ENCODE measurements at places on chromosomes 6 and 20.

DNA sequence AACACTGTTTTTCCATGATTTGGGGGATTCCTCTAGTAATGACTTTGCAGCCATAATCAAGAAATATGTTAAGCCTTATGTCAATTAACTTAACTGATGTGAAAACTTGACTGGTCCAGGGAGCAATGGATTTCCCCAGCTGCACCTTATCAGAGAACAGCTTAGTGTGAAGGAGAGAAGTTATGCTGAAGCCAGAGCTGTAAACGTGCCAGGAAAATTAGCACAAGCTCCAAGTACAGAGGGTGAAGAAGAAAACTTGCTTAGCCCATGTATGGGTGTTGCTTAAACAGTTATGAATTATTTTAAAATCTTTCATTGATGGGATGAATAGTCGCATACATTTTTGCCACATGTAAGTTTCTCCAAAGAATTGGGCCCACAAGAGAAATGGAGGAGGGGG, 214.9 kb upstream of the RNF217 start:
- no peak for DNase-seq

GRCh38 chr6:29519291-29520010, 31.7 kb upstream of the MAS1L start:
- DNase-seq, result peak; percentile 29

GRCh38 chr20:1702328-1702727, 44.7 kb upstream of the SIRPG start:
- DNase-seq, result no peak

- no peak for DNase-seq
These were observed 43.1 kb downstream of the UST start for GRCh38 chr6:148789948-148790347.

DNA sequence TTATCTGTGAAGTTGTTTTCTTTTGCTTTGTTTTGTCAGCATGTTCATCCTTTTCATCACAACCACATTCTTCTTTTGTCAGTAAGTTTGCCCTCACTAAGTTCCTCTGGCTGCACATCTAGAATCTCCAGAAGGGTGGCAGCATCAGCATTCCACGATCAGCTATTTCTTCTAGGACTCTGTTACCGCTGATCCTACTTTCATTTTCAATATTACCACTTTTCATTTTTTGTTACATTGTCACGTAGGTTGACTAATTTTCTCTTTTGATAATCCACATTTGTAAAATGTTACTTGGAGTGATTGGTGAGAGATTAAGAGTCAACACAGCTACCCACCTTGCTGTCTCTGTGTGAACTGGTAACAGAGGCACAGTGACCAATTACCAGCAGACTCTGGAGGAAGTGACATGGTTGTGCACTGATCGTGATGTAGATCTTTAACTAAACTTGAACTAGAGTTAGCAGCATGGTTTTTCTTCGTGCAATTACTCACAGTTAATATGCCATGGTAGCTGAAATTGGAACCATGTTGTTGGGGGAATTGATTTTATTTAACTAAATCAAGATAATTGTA, 307.9 kb upstream of the SLC35B3 start:
- DNase-seq, result no peak

DNA sequence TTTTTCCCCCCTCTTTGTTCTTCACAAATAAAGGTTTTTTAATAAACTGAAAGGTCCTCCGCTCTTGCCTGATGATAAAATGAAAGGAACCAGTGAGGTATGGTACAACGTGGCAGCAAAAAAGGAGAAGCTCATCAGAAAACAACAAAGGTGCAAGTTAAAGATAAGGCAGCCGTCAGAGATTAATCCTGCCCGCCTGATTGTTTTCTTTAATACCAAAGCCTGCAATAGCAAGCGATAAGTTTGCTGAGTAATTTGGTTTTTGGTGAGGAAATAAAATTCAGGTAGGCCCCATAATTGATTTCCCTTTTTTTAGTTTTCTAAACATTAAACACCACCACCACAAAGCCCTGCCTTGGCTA, 177.9 kb downstream of the MBOAT1 start:
- no peak for DNase-seq

DNA sequence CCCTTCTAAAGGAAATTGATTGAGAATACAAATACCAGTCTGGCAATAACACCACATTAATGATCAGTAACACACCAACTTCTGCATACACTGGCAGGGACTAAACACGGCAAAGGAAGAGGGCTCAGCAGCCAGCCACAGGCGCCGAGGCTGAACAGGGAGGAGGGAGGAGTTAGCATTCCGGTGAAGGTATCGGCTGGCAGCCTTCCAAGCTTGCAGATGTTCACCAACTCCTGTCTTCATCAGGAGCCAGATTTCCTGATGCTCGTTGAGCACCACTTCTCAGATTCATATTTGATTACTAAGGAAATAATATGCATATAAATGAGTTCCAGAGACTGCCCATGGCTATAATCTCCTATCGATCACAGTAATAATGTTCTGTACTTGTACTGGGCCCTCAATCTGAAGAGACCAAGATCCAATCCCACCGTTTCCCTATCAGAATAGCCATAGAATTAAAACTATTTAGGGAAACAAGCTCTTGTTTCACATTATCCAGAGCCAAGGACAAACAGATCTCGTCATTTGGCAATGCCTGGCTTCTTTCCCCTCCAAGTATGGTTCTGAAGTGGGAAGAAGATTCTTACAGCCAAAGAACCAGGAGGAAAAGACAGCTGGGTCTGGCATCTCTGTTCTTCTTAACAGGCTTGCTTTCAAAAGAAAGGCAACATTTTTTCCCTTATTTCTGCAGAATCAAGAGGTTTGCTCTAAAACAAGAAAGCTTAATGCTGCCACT, 42.2 kb downstream of the GFOD1 start:
- no peak for DNase-seq

DNA sequence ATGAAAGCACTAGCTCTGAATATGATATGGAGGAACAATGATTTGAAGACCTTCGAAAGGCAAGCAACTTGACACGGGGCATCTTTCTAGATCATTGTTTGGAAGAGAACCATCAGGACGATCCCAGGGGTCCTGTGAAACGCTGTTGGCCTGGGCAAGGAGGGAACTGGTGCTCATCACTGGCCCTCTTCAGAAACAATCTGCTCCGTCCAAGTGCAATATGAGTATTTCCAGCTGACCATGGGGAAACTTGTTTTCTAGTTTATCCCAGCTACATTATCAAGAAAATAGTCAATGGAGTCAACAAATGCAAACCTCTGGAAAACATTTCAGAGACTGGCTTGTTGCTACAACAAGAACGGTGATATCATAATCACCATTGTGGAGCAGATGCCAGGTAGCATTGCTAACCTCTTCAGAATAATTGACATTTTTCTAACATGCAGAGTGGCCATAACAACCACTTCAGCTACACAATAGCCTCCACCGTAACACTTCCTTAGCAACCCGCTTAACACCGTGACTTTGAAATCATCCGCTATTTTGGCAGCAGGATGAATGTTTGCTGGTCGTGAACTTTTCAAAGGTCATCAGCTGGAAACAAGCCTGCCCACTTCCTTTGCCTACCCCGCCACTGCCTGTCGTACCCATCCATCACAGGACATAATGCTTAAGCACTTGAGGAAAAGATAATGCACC, 112.0 kb upstream of the PDE10A start:
- no peak for DNase-seq

- DNase-seq, result no peak
These were observed 617.0 kb upstream of the AGPAT4 start for GRCh38 chr6:161890832-161891297.

- DNase-seq, result no peak
These were observed 933.9 kb downstream of the EPHA7 start for GRCh38 chr6:92485487-92485886.

- no peak for DNase-seq
These were observed 32.8 kb downstream of the DYNLT1 start for GRCh38 chr6:158611541-158612370.

- no peak for DNase-seq
These were observed 16.8 kb downstream of the LAMA4 start for GRCh38 chr6:112237595-112237994.

- no peak for DNase-seq
These were observed 95.4 kb downstream of the CDH4 start for GRCh38 chr20:61347443-61347842.

DNA sequence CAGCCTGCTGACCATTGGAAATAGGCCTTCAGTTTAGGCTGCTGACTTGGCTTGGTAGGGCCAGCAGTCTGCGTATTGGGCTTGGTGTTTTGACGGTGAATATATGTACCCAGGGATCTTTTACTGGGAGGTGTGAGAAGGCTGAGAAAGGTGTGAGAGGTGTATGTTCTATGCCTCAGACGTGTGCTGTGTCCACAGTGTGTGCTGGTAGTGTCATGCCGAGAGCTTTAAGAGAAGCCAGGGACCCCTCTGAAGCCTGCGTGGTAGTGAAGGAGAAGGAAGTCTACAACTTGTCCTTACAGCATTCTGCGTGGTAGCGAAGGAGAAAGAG, 2.1 kb downstream of the SS18L1 start:
- DNase-seq, result no peak

DNA sequence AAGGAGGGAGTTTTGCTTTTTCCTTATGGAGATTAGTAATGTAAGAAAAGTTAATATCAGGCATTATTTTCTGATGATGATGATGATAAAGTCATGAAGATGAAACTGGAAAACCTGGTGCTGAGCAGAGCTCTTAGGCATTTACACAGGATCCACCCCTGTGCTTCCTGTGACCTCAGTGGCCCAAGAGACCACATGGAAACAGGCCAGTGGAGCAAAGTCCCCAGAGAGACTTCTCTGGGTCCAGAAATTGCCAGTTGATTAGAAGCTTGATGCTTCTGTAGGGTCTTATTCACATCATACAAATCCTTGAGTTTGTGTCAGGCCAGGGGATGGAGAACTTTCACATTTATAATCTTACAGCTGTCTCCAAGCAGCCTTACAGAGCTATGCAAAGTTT, 46.1 kb downstream of the SLC13A3 start:
- DNase-seq, result no peak

DNA sequence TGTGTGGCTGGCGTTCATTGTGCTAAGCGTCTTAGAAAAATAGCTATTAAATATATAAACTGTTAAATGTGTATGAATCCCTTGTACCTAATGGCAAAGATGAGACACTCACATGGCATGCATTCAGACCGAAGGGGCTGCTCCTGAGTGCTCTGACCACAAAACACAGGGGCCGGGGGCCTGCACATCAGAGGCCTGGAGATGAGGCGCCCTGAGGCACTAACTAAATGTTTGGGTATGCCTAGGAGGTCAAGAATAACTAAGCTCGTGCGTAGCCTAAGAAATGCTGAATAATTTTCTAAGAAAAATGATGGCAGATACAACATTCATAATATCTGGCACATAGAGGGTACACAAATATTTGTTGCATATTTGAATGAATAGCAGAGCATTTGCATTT, 92.5 kb downstream of the PSMB1 start:
- no peak for DNase-seq

DNA sequence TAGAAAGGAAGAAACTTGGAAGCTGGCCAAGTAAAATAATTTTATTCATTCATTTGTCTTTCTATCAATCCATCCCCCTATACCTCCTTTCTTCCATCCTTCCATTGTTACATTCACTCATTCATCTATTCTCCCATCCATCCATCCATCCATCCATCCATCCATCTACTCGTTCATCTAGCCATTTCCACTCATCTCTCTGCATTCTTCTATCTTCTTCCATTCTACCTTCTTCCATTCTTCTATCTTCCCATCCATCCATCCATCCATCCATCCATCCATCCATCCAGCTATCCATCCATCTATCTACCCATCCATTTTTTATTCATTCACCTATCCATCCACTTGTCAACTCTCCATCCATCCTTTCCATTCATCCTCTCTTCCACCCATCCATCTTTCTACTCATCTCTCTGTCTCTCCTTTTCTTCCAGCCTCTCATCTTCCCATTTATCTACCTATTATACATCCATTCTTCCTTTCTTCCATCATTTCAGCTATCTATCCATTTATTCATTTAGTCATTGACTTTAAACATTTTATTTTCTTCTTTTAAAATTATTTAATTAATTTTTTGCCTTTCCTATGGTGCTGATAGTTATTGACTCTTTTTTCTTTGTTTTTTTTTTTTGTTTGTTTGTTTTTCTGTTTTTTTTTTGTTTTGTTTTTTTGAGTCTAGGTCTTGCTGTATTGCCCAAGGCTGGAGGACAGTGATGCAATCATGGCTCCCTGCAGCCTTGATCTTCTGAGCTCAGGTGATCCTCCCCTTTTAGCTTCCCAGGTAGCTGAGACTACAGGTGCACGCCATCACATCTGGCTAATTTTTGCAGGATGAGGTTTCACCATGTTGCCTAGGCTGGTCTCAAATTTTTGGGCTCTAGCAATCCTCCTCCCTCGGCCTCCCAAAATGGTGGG, 53.1 kb upstream of the ZNFX1 start:
- DNase-seq, result no peak

DNA sequence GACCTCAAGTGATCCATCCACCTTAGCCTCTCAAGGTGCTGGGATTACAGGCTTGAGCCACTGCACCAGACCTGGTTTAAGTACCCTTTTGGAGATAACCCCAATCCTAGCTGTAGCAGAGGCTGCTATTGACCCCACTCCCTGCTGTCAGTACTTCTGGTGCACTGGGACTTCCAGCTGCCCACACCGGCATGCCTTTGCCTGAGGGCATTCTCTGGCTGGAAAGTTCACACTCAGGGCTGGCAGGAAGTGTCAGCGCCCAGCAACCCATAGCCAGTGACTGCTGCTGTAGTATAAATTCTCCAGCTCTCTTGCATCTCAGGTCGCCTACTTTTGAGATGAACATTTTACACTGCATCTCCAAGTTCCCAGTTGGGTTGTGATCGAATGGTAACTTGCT, 75.3 kb downstream of the UTRN start:
- DNase-seq, result no peak

DNA sequence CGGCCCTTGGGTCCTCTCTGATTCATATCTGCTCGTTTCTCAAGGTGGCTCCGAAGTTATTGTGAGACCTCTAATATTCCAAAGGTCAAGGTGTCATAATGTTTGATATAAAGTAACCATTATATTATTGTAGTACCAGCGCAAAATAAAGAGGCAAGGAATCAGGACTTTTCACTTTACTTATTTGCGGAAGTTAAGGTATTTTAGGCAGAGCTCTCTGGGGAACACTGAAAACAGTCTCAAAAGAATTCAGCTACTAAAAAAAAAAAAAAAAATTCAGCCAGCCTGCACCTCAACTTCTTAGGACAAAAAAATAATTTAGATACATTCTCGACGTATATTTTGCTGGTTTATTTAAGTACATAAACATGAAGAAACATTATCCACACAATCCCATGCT, 2.4 kb downstream of the OSER1 start:
- DNase-seq, result no peak

DNA sequence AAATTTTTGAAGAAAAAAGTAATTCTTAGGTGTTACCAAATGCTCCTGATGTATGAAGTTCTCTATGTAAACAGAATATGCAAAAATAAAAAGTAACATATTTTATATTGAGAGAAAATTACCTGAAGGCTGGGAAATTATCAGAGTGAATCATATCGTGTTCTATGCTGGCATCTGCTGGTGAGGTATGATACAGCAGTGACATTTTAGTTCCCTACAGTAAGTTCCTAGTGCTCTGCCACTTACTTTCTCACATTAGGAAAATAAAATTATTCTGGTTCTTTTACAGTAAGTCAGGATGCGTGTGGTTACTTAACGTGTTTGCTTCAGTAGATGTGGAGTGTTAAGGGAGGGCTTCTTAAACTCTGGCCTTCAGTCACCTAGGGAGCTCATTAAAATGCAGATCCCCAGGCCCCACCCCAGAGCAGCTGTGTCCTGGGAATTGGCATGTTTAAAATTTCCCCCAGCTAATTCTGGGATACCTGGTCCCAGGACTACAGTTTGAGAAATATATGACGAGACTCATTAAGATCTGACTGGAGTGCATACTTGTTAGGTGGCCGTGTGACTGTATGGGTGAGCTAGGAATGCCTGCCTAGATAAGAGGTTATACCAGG, 3.2 kb downstream of the ACTR5 start:
- no peak for DNase-seq

Measured in CD8-positive, alpha-beta T cell (primary cell).